ENCODE measurements at places on chromosomes 13 and 19. TPM values are rescaled to one million over a fixed set of nuclear protein-coding genes. Genes with fewer than 3 reads are reported as not detected.

The URAD gene
- not detected for total RNA-seq

The ZNF738 gene
- total RNA-seq, result 42.5 TPM

GRCh38 chr13:34862311-34862710, 79.8 kb upstream of the NBEA start:
- H3K4me1 ChIP-seq, result peaks cover 34% of the 10 kb centered on the region
- no peak overlapping the region for H3K27ac ChIP-seq
- no peaks in the 10 kb centered on the region for H3K36me3 ChIP-seq
- no peak overlapping the region for H3K4me3 ChIP-seq
- no peak for DNase-seq

- H3K4me3 ChIP-seq, result no peak overlapping the region
- peak overlapping the region; percentile 82 for H3K27ac ChIP-seq
- H3K27me3 ChIP-seq, result no peaks in the 10 kb centered on the region
- peaks cover 14% of the 10 kb centered on the region for H3K4me1 ChIP-seq
- no peak for DNase-seq
Measured at GRCh38 chr19:37954421-37954874, 47.4 kb downstream of the SIPA1L3 start.

The JSRP1 gene
- 0.80 TPM for total RNA-seq

DNA sequence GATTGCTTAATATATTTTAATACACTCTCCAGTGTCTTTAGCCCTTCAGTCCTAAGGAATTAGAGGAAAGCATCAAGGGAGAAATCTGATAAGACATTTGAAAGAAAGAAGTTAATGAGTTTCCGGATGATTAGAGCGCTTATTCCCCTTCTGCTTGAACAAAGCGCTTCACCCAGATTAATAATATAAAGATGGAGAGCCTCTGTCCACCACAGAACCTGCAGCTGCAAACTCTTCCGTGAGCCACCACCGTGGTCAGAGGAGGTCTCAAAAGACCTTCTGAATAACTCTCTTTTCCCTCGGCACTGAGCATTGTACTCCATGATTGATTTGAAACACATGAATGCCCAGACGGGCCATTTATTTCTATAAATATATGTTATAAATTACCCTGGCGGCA, 14.2 kb upstream of the TUBGCP3 start:
- peaks cover 36% of the 10 kb centered on the region for H3K4me1 ChIP-seq
- peaks cover 17% of the 10 kb centered on the region for H3K27me3 ChIP-seq
- no peak overlapping the region for H3K4me3 ChIP-seq
- no peak overlapping the region for H3K27ac ChIP-seq

The CEACAM4 gene
- not detected for total RNA-seq

The COL4A1 gene
- total RNA-seq, result 362 TPM

- H3K4me1 ChIP-seq, result peaks cover 13% of the 10 kb centered on the region
- H3K27ac ChIP-seq, result no peak overlapping the region
- no peak for DNase-seq
- peaks cover 32% of the 10 kb centered on the region for H3K36me3 ChIP-seq
Measured at GRCh38 chr13:99312493-99312883, 5.3 kb upstream of the GPR183 start.

- no peaks in the 10 kb centered on the region for H3K27me3 ChIP-seq
- H3K4me1 ChIP-seq, result no peaks in the 10 kb centered on the region
- H3K27ac ChIP-seq, result no peak overlapping the region
- DNase-seq, result no peak
Measured at GRCh38 chr13:96238861-96239260, 149.0 kb downstream of the HS6ST3 start.

GRCh38 chr13:38830442-38831045, 143.7 kb downstream of the FREM2 start:
- H3K36me3 ChIP-seq, result peaks cover 15% of the 10 kb centered on the region
- H3K27me3 ChIP-seq, result no peaks in the 10 kb centered on the region
- H3K4me1 ChIP-seq, result no peaks in the 10 kb centered on the region
- no peak for DNase-seq
